PC-9 (cell line): ENCODE measurements at places on chromosomes 2 and 18.

DNA sequence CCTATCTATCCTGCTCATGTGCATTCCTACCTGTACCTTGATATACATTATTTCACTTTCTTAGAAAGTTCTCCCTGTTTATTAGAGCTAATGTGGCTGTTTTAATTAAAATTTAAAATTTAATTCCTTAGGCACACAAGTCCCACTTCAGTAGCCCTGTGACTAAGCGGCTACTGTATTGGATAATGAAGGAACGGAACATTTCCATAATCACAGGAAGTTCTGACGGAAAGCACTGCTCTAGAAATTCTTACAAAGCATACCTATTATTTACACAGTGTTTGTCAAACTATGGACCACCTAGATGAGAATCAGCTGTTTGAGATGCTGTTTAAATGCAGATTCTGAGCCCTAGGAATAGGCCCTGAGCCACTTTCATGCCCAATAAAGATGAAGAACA, 13.2 kb downstream of the GREB1L start:
- DNase-seq = no peak

- DNase-seq = no peak
Observed at GRCh38 chr2:164800572-164800971, 41.1 kb downstream of the COBLL1 start.

GRCh38 chr2:241036397-241036963, 38.1 kb downstream of the SNED1 start:
- DNase-seq = peak; percentile 73

DNA sequence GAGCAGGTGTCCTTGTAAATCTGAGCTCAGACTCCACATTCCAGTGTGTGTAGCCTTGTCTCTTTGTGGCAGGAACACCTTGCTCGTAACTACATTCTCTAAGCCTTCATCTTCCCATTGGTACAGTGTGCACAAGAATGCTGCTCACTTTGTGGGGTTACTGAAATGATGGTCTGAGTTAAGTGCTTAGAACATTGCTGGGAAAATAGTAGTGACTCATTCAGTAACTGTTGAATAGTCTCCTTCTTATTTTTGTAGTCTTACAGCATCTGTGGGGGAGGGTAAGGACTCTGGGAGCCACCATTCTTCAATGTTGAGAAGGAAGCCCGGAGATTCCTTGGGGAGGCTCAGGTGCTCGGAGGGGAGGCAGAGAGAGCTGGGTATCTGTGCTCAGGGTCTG, 236.0 kb upstream of the HDAC4 start:
- no peak for DNase-seq

- peak; percentile 74 for DNase-seq
Observed at GRCh38 chr2:460861-461260, 173.0 kb upstream of the ALKAL2 start.

DNA sequence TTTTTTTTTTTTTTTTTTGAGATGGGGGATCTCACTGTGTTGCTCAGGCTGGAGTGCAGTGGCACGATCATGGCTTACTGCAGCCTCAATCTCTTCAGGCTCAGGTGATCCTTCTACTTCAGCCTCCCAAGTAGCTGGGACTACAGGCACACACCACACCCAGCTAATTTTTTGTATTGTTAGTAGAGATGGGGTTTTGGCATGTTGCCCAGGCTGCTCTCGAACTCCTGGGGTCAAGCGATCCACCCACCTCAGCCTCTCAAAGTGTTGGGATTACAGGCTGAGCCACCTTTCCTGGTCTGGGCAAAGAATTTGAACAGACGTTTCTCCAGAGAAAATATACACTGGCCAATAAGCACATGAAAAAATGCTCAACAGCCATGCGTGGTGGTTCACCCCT, 2.9 kb upstream of the SNRNP200 start:
- DNase-seq = no peak

DNA sequence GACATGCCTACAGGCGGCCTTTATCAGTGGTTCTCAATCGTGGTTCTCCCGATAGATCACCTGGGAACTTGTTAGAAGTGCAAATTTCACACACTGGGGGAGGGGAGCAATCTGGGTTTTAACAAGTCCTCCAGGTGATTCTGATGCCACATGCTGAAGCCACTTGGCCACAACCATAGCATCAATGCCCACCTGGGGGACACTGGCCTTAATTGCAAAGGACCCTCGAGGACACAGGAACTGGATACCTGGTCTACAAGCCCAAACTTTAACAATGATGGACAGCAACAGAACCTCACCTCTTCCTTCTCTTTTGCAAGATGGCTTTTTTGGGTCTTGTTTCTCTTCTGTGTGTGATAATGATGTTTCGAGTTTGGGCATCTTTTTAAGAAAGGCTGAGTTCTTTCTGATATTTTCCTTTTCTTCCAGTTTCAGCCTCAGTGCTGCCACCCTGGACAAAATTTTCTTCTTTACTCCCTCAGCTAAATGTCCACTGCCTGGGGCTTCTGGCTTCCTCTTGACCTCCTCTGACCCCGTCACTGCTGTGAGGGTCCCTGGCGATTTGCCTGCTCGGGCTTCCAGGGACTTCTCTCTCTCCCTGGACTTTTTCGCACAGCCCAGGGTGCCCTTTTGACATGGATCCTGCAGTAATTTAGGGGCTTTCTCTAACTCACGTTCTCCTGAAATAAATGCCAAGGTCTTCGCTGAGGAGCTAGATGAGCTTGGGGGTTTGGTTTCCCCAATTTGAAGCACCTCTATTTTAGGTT, 94.2 kb downstream of the ALPK2 start:
- DNase-seq = no peak

- no peak for DNase-seq
Observed at GRCh38 chr2:60826111-60826510, 55.3 kb upstream of the REL start.

DNA sequence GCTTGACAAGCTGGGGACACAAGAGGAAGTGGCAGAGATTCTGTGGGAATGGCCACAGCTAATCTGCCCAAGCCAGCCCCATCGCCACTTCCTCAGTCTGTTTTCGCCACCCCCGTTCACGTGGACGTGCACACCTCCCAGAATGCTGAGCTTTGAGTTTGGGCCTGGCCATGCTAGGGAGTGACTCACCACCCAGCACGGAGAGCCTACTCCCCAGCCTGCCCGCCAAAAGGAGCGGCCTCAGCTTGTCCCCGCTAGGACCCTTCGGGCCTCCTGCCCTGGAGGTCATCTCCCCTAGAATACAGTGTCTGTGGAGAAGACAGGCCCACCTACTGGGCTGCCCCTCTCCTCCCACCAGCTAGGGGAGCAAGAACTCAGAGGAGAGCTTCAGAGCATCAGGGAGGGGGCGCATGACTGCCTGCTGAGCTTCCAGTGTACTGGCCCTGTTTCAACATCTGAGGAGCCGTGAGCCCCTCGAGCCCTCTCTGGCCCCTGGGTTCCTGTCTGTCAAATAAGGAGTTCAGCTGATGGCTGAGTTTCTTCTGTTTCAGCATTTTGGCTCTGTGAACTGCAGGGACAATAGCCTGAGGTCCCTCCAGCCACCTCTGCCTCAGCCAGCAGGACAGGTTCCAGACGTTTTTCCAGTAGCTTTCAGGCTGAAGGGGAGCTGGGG, 5.1 kb downstream of the SLC35F6 start:
- peak; percentile 76 for DNase-seq

GRCh38 chr2:62597323-62597722, 91.3 kb upstream of the TMEM17 start:
- DNase-seq = no peak

DNA sequence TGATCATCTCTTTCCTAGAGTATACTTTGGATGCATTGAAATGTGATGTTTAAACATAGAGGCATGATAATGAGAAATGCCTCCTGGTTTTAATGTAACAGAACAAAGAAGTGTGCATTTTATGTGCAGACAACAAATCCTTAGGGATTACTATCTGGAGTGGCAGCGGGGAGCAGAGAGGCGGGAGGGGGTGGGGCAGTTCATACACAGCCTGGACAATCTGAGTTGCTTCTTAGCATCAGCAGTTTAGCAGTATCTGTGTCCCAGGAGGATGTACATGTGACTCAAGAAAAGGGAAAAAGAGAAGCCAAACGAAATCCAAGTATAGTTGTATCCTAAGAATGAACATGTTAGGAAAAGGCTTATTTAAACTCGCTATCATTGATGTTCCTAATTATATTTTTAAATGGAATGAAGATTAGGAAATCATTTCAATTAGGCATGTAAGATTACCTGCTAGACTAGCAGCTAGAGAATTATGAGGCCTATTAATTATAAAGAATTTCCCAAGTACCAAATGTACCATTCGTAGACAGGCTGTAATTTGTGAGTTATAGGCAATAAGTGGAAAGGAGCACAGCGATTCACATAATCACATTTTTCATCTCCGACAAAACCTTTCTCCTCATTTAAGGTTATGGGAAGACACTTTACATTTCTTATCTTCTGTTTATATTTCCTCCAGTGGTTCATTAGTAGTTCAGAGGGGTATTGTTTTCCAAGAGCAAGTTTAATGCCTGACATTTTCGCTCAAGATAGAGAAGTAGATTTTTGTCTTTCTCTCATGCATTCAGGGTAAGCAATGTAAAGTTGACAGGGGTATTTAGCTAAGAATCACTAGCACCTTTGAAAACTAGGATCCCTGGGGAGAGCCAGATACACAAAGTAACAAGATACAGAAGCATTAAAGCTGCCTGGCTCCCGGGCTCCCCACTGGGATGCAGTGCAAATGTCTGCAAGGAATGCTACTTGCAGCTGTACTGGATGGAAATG, 141.3 kb upstream of the NOSTRIN start:
- no peak for DNase-seq

GRCh38 chr2:182291296-182291695, 135.5 kb downstream of the PDE1A start:
- no peak for DNase-seq
